Fibroblast of skin of right biceps (primary cell): ENCODE measurements at places on chromosomes 2 and 18.

DNA sequence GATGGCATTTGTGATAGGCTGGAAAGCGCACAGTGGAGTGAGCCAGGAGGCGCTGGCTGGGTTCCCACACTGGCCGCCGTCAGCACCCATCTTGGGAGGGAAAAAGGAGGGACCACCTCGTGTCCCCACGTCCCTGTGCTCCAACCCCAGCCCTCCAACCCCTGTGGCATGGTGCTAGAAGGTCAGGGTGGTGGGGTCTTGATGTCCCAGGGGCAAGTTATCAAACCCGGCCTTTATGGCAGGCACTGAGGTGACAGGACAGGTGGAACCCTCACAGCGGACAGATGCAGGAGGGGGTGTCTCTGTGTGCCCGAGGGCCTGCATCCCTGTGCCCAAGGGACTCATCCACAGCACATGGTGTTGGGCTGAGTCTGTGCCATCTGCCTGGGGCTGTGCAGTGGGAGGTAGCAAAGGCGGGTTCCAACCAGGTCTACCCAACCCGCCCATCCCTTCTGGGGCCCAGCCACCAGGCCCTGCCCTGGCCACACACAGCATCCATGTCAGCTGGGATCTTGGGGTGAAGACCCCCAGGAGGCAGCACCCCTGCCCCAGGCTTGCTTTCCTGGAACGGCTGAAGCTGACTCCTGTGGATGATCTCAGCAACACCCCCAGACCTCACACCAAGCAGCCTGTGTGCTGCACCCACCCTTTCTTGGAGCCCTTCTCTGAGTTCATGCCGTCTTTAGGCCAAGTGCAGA lies 246.1 kb downstream of the NDUFA10 start:
- DNase-seq, result no peak

DNA sequence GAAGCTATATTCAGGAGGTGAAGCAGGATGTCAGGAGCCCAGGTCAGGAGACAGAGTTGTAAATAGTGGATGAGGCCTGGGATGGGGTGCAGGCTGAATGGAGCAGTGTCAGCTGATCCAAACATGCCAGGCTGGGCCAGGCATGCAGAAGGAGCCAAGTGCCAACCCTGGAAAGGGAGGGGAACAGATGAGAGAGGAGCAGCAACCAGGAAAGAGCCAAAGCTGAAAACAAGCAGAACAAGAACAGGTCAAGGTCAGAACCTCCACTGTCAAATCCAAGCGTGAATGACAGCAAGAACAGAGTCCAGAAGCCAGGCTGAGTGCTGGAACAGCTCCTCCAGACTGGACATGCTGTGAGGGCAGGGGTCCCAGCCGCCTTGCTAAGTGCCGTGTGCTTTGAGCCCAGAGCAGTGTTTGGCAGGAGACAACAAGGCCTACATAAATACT lies 49.2 kb upstream of the PPP1CB start:
- no peak for DNase-seq

- no peak for DNase-seq
Observed at GRCh38 chr2:105450471-105450870, 51.6 kb upstream of the FHL2 start.

- peak; percentile 87 for DNase-seq
Observed at GRCh38 chr18:68083131-68083530, 566.6 kb upstream of the DSEL start.

- DNase-seq, result no peak
Observed at GRCh38 chr2:197793456-197793855, 8.3 kb upstream of the BOLL start.

GRCh38 chr2:98805412-98806171 lies 74.7 kb upstream of the MGAT4A start:
- DNase-seq, result peak; percentile 19

- peak; percentile 62 for DNase-seq
Observed at GRCh38 chr2:238462782-238463396, 36.2 kb downstream of the ASB1 start.

- DNase-seq, result peak; percentile 57
Observed at GRCh38 chr2:69309351-69310110, 77.5 kb downstream of the GFPT1 start.

DNA sequence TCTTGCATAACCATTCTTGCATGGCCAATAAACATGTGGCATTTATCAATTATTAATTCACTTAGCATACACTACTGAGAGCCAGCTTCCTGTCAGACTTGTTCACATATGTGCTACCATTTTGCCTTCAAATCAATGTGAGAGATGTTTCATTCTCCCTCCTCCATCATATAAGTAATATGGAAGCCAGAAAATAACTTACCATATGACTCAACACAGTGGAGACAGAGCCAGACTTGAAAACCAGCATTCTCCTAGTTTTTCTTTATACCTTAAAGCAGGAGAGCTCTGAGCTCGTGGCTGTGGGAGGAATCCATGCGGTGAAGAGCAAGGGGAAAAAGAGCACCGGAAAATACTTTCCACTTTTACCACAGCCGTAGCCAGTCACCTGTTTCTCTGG lies 215.0 kb upstream of the LRATD1 start:
- DNase-seq, result peak; percentile 48

DNA sequence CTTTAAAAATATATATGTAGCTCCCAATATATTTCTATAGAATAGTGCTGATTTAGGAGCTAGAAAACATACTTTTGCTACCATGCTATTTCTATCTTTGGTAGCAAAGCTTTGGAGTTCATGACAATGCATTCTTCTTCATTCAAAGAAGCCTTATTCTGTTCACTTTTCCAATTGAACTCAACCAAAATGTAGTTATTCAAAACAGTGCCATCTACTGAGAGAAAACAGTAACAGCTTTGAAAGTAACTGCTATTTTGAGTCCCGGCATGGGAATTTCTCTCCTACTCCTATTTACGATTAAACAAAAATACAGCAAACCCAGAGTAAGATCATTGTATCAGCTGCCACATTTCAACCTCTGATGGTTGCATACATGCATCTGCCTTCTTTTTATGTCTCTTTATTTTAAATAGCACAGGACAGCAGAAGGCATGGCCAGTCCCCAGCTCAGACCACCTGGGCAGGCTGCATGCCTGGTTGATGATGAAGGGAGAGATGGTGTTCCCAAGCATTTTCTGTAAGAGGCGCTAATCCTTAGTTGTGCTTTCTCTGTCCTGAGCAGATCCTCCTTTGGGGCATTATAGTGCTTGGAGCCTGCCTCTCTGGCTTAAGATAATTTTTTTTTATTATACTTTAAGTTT lies 69.7 kb upstream of the SULT1C3 start:
- peak; percentile 15 for DNase-seq

GRCh38 chr18:21191596-21192307 lies 50.3 kb upstream of the GREB1L start:
- peak; percentile 46 for DNase-seq

DNA sequence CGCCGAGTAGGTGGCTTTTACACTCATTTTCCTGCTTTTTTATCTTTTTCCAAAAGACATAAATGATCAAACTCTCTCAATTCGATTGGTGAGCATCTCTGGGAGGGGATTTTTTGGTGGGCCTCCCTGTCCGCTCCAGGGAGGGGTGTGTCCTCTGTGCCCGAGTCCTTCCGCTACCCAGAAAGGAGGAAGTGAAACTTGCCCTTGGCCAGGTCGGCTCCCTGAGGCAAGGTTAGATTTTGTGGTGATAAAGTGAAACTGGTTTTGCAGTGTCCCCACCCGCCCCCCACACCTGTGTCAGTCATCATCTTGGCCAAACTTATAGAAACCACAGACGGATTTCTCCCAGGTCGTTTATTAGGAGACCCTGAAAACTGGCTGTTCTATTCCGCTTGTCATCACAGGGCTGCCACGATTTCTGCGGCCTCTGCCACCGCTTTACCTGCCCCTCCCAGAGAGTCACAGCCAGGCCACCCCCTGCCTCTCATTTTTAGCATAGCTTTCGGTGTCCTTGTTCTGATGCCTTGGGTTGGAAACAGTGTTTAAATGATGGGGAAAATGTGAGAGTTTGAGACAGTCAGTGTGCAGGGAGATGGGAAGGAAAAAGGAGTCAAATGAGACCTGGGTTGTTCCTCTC lies 93.6 kb downstream of the SH3BP4 start:
- no peak for DNase-seq

DNA sequence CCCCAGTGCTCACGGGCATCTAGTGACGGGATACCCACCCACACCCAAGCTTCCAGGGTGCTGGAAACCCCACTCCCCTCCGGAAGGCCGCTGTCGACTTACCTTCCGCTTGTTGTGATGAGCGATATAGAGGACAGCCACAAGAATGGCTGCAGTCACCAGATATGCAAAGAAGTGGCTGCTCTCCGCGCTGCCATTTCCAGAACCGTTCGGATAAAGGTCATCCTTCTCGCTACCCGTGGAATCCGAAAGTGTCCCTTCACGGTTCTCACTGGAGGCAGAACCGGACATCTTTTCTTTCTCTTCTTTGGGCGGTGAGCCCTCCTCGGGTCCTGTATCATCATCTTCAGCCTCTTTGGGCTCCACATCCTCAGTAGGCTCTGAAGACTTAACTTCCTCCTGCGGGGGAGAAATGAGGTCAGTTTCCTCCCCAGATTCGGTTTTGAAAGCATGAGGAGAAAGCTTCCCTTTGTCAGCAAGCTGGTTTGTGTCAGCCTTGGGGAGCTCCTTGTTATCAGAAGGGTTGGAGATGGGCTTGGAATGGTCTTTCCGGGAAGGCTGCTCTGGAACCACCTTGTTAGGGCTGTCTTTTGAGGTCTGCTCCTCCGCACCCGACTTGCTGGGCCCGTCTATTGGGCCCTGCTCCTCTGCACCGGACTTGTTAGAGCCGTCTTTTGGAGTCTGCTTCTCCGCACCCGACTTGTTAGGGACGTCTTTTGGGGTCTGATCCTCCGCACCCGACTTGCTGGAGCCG lies 1.2 kb downstream of the TGOLN2 start:
- DNase-seq, result peak; percentile 16

DNA sequence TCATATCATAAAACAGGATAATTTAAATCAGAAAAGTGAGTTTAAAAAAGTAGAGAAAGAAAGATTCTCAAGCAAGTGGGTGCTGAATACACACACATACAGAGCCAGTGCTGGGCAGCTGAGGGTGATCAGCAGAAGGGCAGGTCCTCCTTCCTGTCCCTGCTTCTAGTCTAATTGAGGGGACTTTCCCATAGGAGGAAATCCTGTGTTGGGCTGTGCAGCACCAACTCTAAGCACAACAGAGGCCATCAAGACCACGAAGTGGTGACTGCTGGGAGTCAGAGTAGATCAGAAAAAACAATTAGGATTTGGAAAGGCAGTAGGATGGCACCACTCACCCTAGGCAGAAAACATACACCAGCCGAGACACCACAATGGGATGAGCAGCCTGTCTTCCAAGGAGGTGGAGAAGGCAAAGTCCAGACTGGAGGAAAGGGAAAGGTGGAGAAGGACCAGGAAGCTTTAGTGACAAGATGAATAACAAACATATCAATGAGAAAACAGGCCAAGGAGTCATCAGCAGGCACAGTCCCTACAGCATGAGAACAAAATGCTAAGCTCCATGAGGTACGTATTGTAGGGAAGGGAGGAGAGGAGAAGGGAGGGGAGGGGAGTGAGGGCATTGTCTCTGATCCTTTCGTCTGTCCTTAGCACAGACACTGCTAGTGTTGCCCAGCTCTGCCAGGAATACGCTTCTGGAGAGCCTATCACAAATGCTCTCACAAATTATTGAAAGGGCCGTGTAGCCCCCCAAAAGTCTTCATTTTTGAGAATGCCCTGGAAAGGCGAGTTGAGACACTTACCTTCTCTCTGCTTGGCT lies 16.7 kb upstream of the MSGN1 start:
- no peak for DNase-seq

- DNase-seq, result no peak
Observed at GRCh38 chr18:76479351-76480238, 15.4 kb downstream of the ZNF516 start.

GRCh38 chr2:3172265-3172935 lies 205.2 kb downstream of the EIPR1 start:
- no peak for DNase-seq

DNA sequence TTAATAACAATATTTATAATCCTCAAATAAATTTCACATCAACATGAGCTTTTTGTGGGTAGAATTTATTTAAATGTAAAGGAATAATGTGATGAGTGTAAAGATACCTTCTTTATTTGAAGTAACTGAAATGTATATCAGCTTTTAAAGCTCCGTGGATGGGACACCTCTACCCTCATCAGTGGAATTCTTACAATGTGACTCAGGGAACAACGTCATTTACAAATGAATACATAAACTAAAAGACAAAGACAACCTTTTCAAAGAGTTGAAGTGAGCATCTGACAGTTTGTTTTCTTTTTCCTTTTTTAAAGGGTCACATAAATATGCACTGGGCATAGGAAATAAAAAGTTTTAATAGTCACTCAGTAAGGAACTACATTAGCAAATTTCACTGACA lies 1127.0 kb upstream of the CRIM1 start:
- DNase-seq, result no peak

DNA sequence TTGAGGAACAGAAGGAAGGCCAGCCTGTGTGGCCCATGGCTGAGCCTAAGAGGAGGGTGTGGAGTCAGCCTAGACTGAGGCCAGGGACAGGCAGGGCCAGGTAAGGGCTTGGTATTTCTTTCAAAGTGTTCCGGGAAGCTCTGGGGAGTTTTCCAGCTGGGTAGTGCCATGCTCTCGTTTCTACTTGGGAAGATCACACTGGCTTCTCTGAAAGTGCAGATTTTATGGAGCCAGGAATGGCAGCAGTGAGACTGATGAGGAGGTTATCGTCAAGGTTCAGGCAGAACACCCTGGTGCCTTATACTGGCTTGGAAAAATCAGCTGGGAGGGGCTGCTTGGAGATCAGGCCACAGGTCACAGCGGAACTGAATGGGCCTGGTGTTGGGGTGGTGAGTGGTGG lies 245.1 kb downstream of the SOX11 start:
- no peak for DNase-seq

DNA sequence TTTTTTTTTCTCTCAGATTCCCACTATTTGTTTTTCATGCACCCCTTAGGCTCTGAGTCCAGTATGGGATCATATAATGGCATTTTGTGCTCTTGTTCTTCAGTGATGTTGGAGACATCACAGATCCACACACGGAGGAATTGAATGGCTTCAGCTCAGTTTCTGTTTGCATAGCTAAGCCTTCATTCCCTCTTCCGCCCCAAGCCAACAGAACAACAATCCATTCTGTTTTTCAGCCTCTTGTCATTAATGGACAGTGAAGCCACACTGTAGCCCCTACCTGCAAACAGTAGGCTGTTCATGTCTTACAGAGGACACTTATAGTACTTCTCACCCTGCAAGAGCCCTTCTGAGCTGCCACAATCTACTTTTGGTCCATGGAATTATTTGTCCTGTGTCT lies 64.0 kb upstream of the ZSWIM2 start:
- no peak for DNase-seq

DNA sequence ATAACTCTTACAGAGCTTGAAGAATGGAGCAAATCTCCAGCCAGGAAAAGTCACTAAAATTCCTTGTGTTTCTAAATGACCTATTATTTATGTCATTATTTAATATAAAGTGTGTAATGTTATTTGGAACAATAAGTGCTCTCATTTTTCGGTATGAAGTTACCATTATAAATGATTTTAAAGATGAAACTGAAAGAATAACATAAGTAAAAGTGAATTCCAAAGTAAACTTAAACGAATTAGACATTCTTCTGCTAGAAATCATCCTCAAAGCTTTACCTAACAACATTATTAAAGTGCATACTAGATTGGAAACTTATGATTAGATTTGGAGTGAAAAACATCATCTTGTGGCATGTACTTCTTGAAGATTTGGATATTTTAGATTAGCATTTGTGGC lies 897.2 kb upstream of the CDH2 start:
- DNase-seq, result no peak

GRCh38 chr2:36854241-36854640 lies 112.1 kb downstream of the STRN start:
- DNase-seq, result no peak

GRCh38 chr2:144431392-144431783 lies 88.5 kb downstream of the ZEB2 start:
- DNase-seq, result no peak

GRCh38 chr2:54836477-54836876 lies 113.0 kb downstream of the EML6 start:
- DNase-seq, result peak; percentile 72
